Thyroid gland (tissue), 4 donors: ENCODE measurements at places on chromosomes 12 and 14. TPM values are rescaled to one million over a fixed set of nuclear protein-coding genes. Genes with fewer than 3 reads are reported as not detected.

GRCh38 chr14:52286661-52287649 lies 19.5 kb downstream of the PTGDR start:
- no peak for DNase-seq

GRCh38 chr12:1201886-1202285 lies 210.9 kb downstream of the ERC1 start:
- DNase-seq: no peak

GRCh38 chr12:52145228-52146088 lies 46.4 kb downstream of the KRT80 start:
- no peak for DNase-seq

- no peak for DNase-seq
Observed at GRCh38 chr14:22491683-22492621, 97.1 kb downstream of the DAD1 start.

DNA sequence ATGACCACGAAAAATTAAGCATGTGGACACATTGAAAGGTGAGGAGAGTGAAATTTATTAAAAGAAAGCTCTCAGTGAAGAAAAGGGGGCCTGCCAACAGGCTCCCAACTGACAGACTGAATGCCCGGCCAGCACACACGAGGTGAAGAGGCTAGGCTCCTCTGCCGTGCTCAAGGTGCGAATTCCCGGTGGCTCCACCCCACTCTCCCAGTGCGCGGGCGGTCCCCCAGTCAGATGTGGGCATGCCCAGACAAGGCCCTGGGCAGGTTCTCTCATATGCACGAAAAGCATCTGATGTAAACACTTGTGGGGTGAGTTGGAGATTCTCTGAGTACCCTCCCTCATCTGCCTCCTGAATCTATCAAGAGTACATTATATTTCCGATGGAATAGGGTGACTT lies 48.5 kb upstream of the OSBPL8 start:
- no peak for DNase-seq

GRCh38 chr12:56037161-56037560 lies 4.6 kb upstream of the RPS26 start:
- no peak for DNase-seq

Gene SLC6A13
- 8.8 TPM for total RNA-seq

Gene BEGAIN
- 1.3 TPM for total RNA-seq

DNA sequence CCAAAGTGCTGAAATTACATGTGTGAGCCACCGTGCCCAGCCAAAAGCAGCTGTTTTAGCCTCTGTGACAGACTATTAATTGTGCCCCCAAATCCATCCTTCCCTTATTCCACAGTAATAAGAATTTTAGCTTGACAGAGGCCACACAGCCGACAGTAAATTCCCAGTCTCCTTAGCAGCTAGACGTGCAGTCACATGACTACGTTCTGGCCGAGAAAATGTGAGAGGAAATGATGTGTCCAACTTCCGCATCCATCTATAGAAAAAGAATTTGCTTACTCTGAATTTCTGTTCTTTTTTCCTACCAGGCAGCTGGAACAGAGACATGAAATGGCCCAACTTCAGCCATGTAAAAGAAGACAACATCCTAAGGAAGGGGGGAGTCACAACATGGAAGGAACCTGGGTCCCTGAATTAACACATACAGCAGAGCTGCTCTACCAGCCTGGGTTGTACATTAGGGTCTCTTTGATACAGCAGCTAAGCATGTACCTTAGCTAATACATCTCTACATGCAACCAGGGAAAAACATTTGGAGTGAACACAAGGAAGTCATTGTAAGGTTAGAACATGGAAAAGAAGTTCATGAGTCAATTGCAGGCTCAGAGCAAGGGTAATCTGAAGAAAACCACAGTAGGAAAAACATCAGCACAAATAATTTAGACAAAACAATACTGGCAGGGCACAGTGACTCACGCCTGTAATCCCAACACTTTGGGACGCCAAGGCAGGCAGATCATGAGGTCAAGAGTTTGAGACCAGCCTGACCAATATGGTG lies 35.5 kb downstream of the CIT start:
- no peak for DNase-seq

Gene RPS6KL1
- total RNA-seq: 11.0 TPM

DNA sequence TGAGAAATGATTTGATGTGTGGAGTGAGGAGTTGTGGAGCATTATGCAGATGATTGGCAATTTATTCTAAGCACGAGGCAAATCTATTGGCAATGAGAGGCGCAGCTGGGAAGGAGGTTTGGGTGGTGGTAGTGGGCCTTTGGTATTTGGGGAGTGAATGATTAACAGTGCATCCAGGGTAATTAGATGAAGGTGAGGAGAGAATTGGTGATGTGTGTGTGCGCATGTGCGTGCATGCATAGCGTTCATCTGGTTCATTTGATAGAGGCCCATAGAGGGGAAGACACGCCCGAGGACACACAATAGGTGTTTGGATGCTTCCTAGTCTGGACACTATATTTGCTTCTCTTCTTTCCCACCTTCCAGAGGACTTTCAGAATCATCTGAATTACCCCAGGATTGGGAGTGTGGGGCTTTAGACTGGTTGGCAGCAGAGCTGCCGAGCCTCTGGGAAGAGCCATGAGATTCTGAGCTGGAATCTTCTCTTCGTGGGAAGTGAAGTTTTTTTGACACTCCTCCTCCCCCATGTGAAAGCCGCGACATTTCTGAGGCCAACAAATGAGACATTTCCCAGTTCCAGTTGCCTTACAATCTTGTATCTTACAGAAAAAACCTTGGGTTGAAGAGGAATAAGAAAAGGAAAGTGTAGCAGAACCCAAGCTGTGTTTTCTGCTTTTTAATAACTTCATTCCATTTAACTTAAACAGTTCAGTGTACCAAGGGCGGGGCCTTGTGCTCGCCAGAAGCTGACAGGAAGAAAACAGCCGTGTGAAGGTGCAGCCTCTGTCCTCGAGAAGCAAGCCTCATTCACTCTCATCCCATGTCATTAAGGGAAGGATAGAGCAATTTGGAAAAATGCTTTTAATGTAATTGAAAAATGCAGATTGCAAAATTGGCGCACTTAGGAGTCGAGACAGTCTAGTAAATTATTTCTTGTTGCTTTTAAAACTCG lies 65.2 kb downstream of the SLC25A47 start:
- no peak for DNase-seq

- no peak for DNase-seq
Observed at GRCh38 chr12:130448044-130448821, 110.5 kb downstream of the PIWIL1 start.

DNA sequence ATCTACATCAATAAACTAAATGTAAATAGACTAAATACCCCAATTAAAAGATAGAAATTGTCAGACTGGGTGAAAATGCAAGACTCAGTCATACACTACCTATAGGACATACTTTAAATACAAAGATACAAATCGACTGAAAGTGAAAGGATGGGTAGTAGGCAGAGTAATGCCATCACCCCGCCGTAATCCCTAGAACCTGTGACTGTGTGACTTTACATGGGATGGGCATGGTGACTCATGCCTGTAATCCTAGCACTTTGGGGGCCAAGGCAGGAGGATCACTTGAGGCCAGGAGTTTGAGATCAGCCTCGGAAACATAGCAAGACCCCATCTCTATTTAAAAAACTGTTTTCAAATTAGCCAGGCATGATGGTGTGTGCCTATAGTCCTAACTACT lies 2.6 kb upstream of the EVL start:
- DNase-seq: no peak

GRCh38 chr12:9750276-9751203 lies 10.2 kb downstream of the CD69 start:
- peak; percentile 29 for DNase-seq

Gene DNAI7
- total RNA-seq: 5.4 TPM

Gene ZCCHC8
- 37.1 TPM for total RNA-seq

DNA sequence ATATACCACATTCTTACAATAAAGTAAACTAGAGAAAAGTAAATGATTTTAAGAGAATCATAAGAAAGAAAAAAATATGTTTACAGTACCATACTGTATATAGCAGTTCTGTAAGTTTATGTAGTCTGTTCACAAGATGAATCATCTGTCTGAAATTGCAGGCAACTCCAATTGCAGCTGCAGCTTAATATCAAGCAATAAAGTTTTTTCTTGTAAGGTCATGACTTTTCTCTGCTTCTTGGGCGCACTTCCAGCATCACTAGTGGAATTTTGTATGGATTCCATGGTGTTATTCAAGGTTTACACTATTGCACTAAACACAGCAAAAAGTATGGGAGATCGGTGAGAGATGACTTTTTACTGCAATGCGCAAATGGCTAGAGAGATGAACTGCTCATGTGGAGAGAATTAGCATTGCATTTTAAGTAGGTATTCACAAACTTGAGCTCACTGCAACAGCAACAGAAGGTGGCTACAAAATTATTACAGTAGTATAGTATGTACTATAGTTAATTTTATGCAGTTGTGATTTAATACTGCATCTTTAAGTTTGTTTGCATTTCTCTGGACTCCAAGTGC lies 445.4 kb upstream of the OR4E1 start:
- no peak for DNase-seq

GRCh38 chr14:20802341-20803084 lies at the start of gene RNASE1:
Gene RNASE1, minus strand, starts transcription at chr14:20802844. Its CDS starts 776 bp downstream, at chr14:20802068.
- peak; percentile 6 for DNase-seq

Gene RPL41
- total RNA-seq: 2,147 TPM

DNA sequence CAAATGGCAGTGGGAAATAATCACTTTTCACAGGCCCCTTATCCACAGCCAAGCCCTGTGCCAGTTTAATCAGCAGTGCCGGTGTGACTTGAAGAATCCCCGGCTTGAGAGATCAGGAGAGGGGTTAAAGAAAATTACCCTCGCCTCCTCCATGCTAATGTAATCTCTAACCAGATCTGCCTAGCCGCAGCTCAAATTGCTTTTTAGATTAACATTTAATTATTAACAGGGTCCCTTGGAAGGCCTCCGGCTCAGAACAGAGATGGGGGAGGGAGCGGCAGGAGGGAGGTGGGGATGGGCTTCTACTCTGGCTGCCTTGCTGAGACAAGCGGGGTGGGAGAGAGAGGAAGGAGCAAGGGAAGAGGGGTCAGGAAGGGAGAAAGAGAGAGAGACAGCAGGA lies 24.0 kb downstream of the FAM222A start:
- no peak for DNase-seq

GRCh38 chr12:41188841-41189394 lies 798 bp downstream of the PDZRN4 start:
- DNase-seq: peak; percentile 26

Gene SINHCAF
- total RNA-seq: 50.7 TPM

GRCh38 chr12:51419425-51420193 lies 5.0 kb upstream of the SLC4A8 start:
- no peak for DNase-seq

DNA sequence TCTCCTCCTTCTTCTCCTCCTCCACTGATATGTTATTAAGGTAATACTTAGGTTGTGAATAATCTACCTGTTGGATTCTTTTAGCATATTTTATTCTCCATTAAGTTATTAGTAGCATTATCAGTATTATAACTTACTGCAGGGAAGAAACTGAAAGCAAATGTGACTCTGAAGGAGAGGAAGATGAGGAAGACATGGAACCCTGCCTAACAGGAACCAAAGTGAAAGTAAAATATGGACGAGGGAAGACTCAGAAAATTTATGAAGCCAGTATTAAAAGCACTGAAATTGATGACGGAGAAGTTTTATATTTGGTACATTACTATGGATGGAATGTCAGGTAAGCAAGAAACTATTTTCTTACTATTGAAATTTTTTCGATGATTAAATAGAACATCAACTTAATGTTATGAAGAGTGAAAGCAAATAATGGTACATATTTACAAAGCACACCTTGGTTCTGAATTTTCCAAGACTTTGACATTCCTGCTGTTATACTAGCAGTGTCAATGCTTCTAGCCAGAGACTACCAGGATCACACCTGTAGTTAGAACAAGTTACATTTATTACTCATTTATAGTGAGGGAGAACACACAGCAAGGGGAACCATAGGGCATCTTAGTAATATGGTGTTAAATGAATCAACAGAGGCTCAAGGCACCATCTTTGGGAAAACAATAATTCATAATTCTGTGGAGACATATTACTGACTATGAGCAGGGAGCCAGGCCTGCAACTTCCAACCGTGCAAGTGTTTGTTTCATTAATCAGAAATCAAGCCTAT lies 42.0 kb upstream of the TOMM20L start:
- no peak for DNase-seq

- DNase-seq: no peak
Observed at GRCh38 chr14:105091054-105091516, 25.9 kb upstream of the GPR132 start.

Gene SLC10A1
- not detected for total RNA-seq

Gene RASSF8
- 20.1 TPM for total RNA-seq

DNA sequence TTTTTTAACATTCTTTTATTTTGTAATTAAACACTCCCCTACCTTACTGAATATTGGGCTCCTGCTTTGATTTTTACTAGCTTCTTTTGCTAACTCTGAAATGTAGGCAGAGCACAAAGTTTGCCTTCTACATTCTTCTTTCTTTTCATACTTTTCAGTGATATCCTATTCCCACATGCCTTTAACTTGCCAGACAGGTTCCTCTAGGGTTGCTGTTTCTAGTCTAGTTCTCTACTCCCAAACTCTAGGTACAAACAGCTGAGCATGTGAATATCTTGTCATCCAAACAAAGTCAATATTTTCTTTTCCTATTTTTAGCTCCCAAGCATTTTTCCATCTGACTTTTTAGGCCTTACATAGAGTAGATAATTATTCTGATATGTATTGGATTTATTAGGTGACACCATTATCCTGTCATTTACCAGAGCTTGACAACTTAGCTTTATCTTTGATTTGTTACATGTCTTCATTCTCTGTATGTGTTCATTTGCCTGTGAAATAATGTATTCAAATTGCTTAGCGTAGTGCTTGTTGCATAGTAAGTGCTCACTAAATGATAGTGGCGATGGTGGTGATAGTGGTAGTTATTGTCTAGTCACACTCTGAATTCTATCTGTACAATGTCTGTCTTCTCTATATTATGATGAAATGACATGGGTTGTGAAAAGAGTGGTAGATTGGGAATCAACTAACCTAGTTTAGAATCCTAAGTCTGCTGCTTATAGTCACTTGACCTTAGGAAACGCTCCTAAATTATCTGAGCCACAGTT lies 73.6 kb upstream of the DNM1L start:
- no peak for DNase-seq

DNA sequence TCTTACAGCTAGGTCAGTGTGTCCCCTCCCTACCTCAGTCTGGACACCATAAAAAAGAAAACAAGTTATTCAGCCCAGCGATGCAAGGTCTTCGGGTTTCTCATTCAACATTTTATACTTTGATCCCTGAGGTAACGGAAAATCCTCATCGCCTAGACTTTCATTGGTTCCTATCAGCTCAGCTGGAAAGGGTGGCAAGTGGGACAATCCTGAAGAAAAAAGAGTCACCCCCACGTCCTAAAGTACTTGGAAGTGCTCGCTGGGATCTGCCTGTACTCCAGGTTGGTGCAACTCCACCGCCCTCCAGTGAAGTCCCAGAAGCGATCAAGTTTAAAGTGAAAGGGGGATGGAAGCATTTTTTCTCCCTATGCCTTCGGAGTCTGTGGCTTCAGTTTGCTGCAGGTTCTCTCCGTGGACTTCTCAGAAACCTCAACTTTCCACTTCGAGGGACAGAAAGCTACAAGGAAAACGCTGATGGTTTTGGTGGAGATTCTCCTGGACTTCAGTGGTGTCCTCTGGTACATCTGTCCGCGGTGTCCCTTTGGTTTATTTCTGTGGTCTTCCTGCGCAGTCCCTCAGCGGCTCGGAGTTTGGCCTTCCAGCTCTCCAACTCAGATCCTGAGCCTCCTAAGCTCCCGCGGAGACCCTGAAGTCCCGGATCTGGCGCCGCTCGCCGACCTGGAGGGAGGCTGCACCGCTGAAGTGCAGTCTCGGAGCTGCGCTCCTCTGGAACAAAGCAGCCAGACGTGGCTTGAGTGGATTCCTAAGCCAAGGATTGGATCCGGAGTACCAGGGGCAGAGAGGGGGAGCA lies 1.8 kb upstream of the LRFN5 start:
- DNase-seq: peak; percentile 76
